Liver (tissue), 10 donors: ENCODE measurements at places on chromosomes 6 and 20.

DNA sequence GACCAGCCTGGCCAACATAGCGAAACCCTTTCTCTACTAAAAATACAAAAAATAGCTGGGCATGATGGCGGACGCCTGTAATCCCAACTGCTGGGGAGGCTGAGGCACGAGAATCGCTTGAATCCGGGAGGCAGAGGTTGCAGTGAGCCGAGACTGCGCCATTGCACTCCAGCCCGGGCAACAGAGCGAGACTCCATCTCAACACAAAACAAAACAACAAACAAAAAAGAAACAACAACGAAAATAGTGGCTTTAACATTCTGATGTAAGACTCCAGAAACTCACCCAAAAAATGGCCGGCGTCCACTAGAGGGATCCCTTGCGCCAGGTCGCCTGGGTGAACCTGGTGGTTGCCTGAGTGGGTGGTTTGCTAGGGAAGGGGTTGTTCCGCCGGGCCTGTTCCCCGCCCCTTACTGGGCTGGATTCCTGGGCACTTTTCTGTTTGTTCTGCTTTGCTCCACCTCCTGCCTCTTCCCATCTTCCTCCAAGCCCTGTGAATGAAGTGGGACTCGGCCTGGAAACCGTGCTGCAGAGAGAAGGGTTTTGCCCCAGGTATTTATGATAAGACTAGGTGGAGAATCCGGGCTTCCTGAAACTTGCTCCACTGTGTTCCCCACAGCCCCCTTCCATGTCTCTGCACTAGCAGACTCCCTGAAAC, 1.5 kb downstream of the PABPC1L start:
- peak; percentile 81 for DNase-seq

DNA sequence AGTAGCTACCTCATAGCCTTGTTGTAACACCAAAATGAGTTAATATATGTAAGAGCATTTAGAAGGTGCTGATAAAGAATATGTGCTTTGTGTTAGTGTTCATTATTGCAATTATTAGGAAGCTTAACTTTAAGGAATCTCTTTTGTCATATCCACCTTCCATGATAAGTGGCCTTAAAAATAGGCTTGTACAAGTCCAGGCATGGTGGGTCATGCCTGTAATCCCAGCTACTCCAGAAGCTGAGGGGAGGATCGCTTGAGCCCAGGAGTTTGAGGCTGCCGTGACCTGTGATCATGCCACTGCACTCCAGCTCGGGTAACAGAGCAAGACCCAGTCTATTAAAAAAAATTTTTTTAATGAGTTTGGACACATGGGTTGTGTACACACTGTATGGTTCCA, 285.5 kb downstream of the ZFAND3 start:
- DNase-seq = no peak

DNA sequence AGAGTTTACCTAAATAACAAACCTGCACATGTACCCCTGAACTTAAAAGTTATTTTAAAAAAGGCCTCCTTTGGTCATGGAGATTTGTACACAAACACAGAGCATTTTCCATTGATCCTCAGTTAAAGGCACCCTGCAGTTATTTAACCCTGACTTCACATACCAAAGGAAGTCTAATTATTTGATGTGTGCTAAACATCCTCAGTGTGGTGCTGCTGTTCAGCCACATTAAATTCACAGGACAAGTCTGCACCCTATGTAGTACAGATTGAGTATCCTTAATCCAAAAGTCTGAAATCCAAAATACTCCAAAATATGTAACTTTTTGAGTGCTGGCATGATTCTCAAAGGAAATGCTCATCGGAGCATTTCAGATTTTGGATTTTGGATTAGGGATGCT, 21.4 kb downstream of the KCNQ5 start:
- DNase-seq = no peak

- peak; percentile 29 for DNase-seq
Observed at GRCh38 chr6:2576499-2576898, 174.2 kb downstream of the MYLK4 start.
